Kidney epithelial cell (primary cell): ENCODE measurements at places on chromosomes 3 and 15.

GRCh38 chr15:89307046-89307587 is 27.5 kb downstream of the POLG start:
- no peak for DNase-seq

- no peak for DNase-seq
Measured at GRCh38 chr3:181718987-181719911, 7.5 kb downstream of the SOX2 start.

DNA sequence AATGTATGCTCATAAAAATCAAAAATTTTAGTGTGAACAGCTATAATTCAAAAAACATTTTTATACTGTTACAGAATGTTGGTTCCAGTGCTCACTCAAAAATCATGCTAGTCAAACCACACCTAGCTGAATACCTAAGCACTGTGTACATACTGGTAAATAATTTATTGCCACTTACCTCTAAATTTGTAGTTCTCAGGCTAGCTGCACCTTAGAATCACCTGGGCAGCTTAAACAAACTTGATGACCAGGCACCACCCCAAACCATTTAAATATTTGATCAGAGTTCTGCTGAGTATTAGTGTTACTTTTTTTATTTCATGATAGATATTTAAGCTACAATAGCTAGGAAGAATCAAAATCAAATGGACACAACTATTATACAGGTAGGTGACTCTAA is 32.3 kb upstream of the TMCO5A start:
- DNase-seq, result no peak

DNA sequence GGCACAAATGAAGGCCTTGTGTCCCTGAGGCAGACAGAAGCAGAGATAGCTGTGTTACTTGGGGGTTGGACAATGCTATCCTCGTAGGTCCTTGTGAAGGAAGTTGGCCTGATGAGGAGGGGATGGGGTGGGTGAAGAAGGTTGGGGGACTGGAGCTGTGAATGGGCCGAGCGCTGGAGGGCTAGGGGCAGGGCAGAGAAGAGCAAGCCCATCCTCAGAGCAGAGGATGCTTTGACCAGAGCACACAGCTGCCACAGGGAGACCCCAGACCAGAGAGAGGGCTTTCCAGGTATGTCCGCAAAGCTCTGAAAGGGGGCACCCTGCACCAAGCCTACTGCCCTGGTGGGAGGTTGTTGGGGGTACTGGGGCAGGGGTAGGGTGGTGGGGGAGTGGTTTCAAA is 5.7 kb upstream of the TBC1D2B start:
- no peak for DNase-seq

DNA sequence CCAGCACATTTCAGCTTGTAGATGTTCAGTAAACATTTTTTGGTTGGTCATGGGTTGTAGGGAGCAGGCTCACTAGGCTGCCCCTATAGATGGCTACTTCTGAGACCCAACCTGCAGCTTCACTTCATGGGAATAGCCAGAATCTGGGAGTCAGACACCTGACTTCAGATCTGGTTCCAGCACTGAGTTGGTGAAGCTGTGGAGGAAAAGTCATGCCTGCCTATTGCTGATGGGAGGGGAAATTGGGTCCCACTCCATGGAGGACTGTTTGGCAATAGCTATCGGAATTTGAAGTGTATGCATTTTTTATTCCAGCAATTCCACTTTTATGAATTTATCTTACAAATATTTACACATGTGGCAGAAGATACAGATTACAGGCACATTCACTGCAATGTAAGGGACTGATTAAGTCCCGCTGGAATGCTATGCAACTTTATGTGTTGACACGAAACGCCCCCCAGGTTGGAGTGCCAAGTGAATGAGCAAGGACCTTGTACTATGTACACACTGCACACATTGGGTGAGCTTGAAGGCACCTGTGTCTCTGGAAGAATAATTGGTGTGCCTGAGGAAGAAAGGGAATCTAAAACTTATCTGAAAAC is 7.8 kb upstream of the CCR1 start:
- DNase-seq, result no peak

DNA sequence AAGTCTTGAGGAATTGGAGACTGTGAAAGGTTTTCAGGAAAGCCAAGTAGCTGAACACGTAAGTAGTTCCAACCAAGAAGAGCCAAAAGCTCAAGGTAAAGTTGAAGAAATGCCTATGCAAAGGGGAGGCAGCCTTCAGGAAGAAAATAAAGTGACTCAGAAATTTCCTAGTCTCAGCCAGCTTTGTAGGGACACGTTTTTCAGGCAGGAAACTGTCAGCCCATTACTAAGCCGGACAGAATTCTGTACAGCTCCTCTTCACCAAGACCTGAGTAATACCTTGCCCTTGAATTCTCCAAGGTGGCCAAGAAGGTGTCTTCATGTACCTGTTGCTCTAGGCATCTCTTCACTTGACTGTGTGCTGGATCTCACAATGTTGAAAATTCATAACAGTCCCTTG is 48.6 kb downstream of the CDAN1 start:
- DNase-seq, result no peak

- DNase-seq, result no peak
Measured at GRCh38 chr3:64539451-64540196, 148.2 kb downstream of the ADAMTS9 start.

DNA sequence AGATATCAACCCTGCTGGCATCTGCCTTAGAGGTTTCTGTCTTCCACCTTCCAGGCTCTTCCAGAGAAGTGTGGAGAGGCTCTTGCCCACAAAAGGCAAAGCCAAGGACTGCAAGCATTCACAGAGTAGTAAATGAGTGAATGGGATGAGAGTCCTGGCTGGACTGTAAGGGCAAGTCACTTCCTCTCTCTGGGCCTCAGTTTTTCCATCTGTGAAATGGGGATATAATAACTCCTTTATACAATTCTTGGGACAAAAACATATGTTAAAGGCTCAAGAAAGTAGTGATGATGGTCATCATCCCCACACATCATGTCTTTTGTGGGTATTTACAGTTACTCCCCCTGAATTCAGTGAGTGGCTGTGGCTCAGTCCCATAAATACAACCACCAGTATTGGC is 10.7 kb upstream of the FGD5 start:
- DNase-seq, result no peak

- no peak for DNase-seq
Measured at GRCh38 chr3:98331329-98331728, 22.3 kb upstream of the OR5K4 start.

DNA sequence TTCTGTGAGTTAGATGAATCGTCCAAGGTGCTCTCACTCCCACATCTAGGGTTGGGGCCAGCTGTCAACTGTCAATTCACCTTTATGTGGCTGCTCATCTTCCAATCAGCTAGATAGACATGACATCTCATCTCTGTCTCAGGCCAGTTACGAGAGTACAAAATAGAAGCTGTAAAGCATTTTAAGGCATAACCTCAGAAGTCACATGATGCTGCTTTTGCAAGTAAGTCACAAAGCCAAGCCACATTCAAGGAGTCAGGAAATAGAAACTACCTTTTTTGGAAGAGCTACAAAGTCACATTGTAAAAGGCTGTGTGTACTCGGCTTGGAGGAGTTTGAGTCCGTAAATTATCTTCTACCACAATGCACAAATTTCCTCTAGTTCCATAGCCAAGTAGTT is 5.1 kb upstream of the CCR1 start:
- no peak for DNase-seq

- no peak for DNase-seq
Measured at GRCh38 chr15:90037511-90037860, 36.4 kb downstream of the ZNF710 start.

DNA sequence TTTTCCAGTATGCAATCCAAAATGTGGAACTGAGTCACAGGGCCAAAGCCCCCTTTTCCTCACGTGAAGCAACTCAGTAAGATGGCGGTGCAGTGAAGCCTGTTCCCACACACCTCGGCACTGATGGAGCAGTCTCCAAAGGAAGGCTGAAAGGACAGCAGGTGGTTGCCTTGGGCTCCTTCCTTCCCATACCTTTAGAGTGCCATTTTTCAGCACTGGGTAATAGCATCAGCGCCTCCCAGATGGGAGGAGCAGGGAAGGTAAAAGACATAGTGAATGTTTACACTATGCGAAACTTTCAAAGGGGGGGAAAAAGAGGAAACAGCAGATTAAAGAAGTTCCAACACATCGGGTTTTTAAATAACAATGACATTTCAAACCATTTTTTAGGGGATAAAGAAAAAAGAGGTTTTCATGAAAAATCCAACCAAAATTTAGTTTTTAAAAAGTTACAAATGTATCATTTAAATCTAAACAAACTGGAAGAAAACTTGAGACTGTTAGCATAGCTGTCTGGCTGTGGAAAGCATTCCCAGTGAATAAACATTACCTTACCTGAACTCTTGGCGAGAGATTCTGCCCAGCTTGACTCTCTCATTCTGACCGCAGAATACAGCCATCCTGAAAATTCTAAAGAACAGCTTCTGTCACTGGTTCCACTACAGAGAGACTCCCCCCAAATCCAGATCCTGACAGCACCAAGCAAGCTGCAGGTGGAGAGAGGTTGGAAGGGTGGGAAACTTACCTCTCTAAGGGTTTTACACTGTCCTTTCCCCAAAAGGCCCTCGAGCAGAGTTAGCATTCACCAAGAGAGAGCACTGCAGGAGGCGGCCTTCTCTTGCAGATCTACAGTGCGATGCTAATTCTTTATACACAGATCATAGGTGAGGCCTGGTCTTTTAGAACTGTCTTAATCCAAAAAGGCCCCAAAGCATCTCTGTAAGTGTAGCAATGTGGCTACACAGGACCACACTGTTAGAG is 32.6 kb downstream of the ABCC5 start:
- DNase-seq, result no peak

DNA sequence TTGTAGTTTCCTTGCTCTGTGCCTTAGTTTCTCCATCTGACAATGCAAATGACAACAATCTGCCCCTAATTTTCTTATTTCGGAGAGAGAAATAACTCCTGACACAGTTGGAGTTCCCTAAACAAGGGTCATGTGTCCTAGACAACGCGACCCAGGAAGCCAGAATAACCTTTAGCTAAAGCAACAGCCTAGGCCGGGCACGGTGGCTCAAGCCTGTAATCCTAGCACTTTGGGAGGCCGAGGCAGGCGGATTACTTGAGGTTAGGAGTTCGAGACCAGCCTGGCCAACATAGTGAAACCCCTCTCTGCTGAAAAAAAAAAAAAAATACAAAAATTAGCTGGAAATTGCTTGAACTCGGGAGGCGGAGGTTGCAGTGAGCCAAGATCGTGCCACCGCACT is 49.9 kb downstream of the MCF2L2 start:
- no peak for DNase-seq

GRCh38 chr3:172208586-172209332 is 169.4 kb downstream of the FNDC3B start:
- no peak for DNase-seq

GRCh38 chr3:48135552-48136495 is 52.4 kb downstream of the CDC25A start:
- DNase-seq, result no peak

DNA sequence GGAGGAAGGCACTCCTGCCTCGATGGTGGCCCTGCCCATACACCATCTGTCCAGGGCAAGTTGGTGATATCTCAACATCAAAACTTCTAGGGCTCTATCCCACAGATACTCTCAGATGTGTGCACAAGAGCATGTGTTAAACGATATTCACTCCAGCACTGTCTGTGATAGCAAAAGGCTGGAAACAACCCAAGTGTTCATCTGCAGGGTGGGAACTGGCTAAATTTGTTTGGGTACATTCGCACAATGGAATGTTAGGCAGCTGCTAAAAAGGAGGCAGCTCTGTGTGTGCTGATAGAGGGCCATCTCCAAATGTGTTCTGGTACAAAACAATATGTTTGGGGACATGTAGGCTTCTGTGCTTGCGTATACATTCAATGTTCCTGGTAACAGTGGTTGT is 19.8 kb downstream of the IGDCC4 start:
- no peak for DNase-seq

- DNase-seq, result peak; percentile 92
Measured at GRCh38 chr3:114745322-114746240, 401.5 kb downstream of the ZBTB20 start.

DNA sequence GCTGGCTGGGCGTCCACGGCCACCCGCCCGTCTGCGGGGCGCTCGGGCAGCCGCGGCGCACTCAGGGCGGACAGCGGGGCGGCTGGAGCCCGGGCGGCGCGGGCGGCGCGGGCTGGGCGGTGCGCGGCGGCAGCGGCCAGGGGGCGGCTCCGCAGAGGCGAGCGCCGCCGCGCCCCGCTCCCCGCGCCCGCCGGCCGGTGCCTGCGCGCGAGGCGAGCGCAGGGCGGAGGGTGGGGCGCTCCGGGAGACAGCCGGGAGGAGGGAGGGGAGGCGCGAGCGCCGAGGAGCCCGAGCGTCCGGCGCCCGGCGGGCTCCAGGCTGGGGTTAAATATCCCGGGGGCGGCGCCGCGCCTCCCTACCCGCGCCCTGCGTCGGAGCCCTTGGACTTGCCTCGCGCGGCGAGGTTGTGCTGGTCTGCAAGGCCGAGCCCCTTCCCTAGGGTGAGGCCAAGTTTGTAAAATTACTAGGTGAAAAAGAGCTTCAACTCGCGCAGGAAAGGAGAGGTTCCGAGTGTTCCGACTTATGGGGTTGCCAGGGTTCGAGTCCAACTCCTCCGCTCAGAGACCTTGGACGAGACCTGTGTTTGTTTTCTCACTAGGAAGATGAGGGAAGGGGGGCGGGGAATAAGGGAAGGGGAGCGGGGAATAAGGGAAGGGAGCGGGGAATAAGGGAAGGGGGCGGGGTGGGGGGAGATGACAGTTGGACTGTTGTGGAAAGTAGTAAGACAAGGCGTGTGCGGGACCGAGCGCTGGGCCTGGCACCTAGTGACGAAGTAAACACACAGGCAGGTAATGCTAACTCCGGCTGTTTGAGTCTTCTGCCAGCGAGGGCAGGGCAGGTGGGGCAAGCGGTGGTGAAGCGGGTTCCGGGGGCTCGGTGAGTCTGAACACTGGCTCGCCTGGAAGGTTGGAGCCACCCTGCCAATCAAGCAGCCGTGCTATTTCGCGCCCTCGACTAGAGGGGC is at the start of gene TNFAIP8L3:
Gene TNFAIP8L3 (minus strand): TSS at position 301 of the 964 bp plus-strand sequence. CDS start 311 bp downstream, outside the sequence.
- DNase-seq, result no peak

DNA sequence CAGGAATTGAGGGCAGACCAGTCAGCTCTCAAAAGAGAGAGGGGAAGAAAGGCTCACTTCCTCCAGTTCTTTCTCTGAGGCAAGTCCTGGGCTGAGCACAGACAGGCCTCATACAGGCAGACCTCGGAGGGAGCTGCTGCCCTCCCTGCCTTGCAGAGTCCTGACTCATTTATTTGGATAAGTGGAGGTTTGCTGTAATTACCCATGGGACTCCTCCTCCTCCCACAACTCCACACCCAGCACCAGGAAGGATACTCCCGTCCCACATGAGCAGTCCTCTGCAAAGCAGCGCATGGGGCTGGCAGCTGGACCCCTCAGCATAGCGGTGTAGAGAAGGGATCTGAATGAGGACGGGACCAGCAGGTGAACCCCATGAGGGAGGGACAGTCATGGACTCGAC is 13.4 kb upstream of the SCN10A start:
- peak; percentile 67 for DNase-seq

GRCh38 chr15:23828786-23829185 is 141.7 kb upstream of the NDN start:
- DNase-seq, result no peak

- no peak for DNase-seq
Measured at GRCh38 chr3:185488465-185488864, 10.4 kb downstream of the TMEM41A start.
